Cardiac septum (tissue), 1 donor: ENCODE measurements at places on chromosomes 2 and 18. TPM values are rescaled to one million over a fixed set of nuclear protein-coding genes. Genes with fewer than 3 reads are reported as not detected.

Gene HRH4
- total RNA-seq: 0.08 TPM

Gene PARD6G
- total RNA-seq: 1.3 TPM

Gene GALNT3
- 0.27 TPM for total RNA-seq

- DNase-seq: no peak
Observed at GRCh38 chr2:150165442-150165841, 322.0 kb downstream of the RND3 start.

DNA sequence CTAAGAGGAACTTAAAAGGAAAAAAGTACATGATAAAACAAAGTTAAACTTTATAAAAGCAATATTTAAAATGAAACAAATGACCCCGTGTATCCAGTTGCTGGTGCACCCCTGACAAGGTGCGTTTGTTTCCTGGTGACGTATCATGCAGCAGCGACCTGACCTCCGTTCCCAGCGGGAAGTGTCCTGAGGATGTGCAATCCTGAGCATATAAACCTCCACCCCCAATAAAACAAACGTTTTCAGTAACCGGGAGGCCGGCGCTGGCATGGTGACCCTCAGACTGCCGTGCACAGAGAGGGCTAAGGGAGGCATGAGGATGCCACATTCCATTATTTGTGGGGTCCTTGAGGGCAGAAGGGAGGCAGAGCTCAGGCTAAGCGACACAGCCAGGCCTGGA lies 14.8 kb downstream of the SLC66A2 start:
- no peak for DNase-seq

DNA sequence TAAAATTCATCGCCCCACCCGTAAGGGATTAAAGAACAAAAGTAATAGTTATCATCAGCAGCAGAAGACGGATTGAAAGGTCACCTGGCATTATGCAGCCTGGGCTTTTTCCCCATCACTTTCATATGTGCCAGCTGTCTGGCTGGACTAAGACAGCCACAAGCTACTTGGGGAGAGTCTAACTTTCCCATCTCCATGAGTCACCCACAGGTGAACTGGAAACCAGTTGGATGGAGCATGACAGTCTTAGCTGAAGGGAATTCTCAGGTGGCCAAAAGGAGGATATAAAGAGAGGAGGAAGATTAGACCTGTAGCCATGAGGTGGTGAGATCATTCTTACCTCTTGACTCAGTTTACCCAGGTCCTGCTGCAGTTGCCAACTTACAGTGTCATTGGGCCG lies 7.0 kb upstream of the FAM178B start:
- DNase-seq: no peak

GRCh38 chr2:151638191-151638933 lies 95.9 kb downstream of the NEB start:
- no peak for DNase-seq

- no peak for DNase-seq
Observed at GRCh38 chr2:239878686-239879085, 146.5 kb downstream of the NDUFA10 start.

- no peak for DNase-seq
Observed at GRCh38 chr2:28276076-28276618, 116.5 kb upstream of the FOSL2 start.

DNA sequence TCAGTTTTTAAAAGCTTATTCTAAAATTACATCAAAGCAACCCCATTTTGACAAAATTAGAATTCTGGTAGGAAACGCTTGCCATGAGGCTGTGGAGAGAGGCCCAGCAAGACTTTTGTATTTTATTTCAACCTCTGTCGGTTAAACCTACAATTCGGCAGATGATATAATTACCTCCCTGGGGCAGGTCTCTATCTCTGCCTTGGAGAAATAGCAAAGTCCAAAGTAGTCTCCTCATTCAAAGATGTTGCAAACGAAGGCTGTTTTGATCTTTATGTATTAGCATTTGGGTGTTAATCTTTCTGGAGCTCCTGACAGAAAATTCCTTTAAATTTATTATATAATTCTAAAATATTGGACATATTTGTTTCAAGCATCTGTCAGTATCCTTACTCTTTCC lies 35.6 kb downstream of the GALM start:
- no peak for DNase-seq

- DNase-seq: no peak
Observed at GRCh38 chr18:13540477-13541182, 185.7 kb downstream of the FAM210A start.

GRCh38 chr2:200472853-200473464 lies 36.9 kb downstream of the KCTD18 start:
- no peak for DNase-seq

GRCh38 chr18:63253014-63253413 lies 66.6 kb downstream of the BCL2 start:
- no peak for DNase-seq

- DNase-seq: no peak
Observed at GRCh38 chr2:196449083-196449482, 190.4 kb upstream of the CCDC150 start.
